C1 segment of cervical spinal cord (tissue), 14 donors: ENCODE measurements at places on chromosomes 16 and 17.

DNA sequence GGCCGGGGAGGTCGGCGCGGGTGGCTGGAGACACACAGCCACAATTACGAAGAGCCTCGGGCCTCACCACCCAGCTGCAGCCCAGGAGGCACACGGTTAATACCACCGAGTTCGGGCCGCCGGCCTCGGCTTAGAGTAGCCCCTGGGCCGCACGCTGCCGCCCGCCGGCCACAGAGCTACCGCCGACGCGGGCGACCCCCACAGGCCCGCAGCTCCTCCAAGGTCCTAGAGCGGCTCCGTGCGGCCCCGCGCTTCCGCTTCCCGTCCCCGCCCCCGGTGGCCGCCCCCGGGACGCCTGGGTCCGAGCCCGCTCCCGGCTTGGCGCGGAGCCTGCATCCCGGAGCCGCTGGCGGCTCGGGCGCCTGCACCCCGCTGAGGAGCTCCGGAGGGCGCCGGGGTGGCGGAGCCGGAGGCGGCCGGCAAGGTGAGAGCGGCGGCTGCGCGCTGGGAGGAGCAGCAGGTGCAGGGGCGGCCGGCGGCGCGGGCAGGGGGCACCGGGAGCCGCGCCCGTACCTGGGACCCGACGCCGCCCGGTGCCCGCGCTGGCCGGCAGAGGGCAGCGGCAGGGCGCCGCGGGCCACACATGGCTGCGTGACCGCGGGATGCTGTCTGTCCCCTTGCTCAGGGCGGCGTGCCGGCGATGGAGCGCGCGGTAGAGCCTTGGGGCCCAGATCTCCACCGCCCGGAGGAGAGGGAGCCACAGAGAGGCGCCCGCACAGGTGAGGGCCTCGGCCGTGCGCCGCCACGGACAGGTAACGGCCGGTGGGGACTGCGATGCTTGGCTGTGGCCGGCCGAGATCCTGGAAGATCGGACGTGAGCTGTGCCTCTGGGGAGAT is at the start of gene ZNF48:
Gene ZNF48 (plus strand): TSS at position 266 of the 837 bp plus-strand sequence. CDS start 375 bp downstream, at position 641.
- peak; percentile 70 for DNase-seq

GRCh38 chr17:63082273-63082861 is 116.3 kb downstream of the TANC2 start:
- DNase-seq, result no peak

DNA sequence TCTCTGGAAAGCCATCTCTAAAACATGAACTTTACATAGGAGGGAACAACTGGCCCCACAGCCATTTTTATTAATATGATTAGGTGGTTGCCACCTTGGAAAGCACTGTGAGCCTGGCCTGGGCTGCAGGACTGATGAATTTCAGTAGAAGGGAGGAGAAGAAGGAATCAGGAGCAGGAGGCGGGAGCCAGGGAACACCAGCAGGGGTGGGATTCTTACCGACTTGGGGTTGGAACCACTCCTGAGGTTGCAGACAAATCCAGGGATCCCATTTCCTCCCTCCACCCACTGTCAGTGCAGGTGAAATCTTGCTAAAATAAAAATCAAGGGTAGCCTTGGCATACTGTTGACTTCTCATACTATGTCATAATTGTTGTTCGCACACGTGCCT is 16.9 kb upstream of the MAP3K14 start:
- DNase-seq, result no peak

GRCh38 chr17:17166446-17166845 is 39.7 kb downstream of the PLD6 start:
- DNase-seq, result no peak

DNA sequence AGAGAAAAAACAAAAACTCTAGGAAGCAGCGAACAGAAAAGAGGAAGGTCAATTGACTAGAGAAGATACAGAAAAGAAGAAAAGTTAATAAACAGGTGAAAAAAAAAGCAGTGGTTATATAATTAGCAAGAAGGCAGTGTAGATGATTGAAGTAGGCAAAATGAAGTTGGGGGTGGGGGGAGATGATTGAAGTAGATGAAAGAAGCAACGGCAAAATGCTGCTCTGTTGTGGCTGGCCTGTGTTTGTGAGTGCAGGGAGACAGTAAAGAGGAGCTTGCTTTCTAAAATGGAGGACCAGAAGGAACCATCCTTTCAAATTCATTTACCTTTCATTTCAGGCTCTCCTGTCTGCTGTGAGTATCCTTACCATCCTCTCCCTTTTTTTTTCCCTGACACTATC is 3.6 kb downstream of the EVI2B start:
- DNase-seq, result no peak
